SK-MEL-5 (cell line): ENCODE measurements at places on chromosomes 2 and 18. TPM values are rescaled to one million over a fixed set of nuclear protein-coding genes. Genes with fewer than 3 reads are reported as not detected.

GRCh38 chr2:42877511-42877910 lies 85.1 kb upstream of the HAAO start:
- peak; percentile 43 for DNase-seq

- no peak for DNase-seq
Observed at GRCh38 chr2:216694082-216694825, 1.1 kb downstream of the IGFBP5 start.

- DNase-seq: no peak
Observed at GRCh38 chr2:205771031-205771430, 88.7 kb downstream of the NRP2 start.

- DNase-seq: no peak
Observed at GRCh38 chr2:113185664-113186432, 12.1 kb downstream of the PSD4 start.

GRCh38 chr2:48607307-48608014 lies 10.2 kb upstream of the GTF2A1L start:
- peak; percentile 60 for DNase-seq

GRCh38 chr2:190467575-190468083 lies 59.5 kb downstream of the MFSD6 start:
- peak; percentile 21 for DNase-seq

- DNase-seq: no peak
Observed at GRCh38 chr18:49866680-49867079, 53.3 kb upstream of the ACAA2 start.

DNA sequence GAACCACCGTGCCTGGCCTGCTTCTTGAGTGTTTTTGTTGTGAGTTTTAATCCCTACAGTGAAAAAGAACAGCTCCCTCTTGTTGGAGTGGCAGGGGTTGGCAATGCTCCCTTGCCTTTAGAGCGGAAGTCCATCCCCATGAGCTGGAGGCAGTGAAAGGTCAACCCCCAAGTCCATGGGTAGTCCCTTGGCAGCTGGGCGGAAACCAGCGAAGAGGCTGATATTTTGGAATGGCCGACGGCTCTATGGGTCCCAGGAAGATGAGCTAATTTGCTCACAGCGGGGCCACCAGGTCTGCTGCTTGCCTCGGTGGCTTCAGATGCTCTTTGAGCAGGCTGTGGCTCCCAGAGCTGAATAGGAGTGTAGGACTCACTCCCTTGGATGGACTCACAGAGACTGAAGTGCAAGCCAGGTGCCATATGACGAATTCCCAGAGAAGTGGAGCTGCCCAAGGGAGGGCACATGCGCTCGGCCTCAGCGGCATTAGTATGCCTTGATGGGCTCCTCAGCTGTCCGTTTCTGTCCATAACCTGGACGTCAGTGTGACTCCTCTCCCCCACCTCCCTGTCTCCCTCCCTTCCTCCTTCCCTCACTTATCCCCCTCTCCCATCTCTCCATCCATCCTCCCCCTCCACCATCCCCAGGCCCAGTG lies 25.4 kb upstream of the RHOB start:
- DNase-seq: no peak

DNA sequence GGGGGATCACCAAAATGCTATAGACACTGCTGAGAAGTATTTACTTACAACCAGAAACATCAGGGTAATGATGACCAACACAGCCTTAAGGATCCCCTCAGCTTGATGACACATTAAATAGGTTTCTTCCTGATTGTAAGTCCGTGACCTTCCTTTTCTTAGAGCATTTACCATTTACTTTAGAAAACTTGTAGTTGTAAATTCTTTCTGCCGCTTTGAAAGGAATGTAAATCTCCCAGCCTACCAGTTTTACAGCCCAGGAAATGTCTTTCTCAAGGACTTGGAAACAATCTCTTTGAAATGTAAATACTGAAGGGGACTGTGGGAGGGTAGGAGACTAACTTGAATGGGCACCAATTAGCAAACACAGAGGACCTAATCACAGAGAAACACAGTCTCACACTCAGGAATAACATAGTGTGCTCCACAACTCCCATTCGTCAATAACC lies 278.6 kb downstream of the DSC3 start:
- no peak for DNase-seq

GRCh38 chr2:162058973-162059668 lies 14.9 kb downstream of the DPP4 start:
- DNase-seq: peak; percentile 4

DNA sequence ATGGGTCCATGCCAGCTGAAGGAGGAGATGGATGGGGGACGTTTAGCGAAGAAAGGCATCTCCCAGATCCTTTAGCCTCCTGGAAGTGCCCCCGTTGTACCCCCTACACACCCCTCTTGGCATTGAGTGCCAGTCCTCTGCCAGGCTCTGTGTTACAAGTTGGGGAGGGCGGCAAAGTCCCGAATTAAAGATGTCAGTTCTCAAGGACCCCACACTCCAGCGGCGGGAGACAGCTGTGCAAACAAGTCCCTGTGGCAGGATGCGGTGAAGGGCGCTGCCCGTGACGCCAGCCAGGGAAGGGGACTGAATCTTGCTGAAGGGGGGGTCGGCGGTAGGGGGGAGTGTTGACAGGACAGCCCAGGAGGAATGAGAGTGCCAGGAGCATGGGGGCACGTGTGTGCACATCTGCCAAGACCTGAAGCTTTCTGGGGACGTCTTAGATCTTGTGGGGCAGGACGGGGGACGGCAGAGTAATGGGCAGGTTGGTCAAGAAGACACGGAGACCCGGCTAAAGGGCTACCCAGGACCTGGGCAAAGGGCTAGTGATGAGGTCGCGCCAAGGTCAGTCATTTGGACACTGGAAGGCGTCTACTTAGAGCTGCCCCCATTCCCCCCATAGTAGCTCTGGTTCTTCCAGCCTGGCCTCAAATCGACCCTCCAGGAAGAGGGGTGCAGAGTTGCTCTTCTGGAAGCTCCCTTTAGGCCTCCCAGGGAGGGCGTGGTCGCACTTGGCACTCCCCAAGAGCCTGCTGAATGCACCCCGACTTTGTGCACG lies 2.8 kb upstream of the CTDSP1 start:
- no peak for DNase-seq

GRCh38 chr2:38692636-38693318 lies 26.9 kb downstream of the GALM start:
- no peak for DNase-seq

GRCh38 chr2:203718087-203718486 lies 11.6 kb downstream of the CD28 start:
- DNase-seq: no peak

DNA sequence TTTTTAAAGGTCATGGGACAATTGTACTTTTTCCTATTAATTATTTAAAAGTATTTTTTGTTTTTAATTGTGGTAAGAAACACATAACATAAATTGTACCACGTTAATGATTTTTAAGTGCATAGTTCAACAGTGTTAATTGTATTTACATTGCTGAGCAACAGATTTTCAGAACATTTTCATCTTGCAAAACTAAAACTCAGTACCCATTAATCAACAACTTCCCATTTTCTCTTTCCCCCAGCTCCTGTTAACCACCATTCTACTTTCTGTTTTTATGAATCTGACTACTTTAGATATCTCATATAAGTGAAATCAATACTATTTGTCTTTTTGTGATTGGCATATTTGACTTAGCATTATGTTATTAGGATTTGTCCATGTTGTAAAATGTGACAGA lies 483.9 kb upstream of the ZNF804A start:
- DNase-seq: no peak

DNA sequence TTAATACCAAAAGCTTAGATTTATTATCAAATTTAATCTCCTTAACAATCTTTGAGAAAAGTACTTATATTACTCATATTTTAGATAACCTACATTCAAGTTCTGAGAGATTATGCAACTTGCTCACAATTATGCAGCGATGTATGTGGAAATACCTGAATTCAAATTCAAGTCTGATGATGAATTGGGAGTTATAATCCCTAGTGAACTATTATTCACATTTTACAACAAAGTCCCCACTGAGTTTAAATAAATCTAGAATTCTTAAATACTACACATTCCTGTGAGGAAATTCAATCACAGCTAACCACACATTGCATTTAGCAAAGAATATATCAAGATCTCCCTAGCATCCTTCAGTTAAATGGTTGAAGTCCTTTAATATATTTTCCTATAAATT lies 278.4 kb downstream of the NOL4 start:
- DNase-seq: no peak

GRCh38 chr2:127080226-127080937 lies 26.6 kb downstream of the BIN1 start:
- no peak for DNase-seq

DNA sequence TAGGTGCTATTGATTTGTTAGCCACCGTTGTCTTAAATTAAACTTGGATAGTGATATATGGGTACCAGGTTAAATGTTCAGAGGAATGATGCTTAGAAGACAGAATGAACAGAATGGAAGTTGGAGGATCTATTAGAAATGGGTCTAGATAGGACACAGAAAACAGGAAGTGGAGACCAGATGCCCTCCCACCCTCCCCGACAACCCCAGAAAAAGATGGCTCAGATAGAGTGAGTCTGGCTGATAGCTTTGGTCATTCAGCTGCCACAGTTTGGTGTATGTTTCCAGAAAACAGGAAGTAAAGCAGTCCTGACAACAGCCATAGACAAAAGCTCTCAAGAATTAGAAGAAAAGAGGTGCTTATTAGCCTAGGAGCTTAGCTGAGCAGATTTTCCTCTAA lies 71.5 kb upstream of the DSG1 start:
- DNase-seq: no peak

DNA sequence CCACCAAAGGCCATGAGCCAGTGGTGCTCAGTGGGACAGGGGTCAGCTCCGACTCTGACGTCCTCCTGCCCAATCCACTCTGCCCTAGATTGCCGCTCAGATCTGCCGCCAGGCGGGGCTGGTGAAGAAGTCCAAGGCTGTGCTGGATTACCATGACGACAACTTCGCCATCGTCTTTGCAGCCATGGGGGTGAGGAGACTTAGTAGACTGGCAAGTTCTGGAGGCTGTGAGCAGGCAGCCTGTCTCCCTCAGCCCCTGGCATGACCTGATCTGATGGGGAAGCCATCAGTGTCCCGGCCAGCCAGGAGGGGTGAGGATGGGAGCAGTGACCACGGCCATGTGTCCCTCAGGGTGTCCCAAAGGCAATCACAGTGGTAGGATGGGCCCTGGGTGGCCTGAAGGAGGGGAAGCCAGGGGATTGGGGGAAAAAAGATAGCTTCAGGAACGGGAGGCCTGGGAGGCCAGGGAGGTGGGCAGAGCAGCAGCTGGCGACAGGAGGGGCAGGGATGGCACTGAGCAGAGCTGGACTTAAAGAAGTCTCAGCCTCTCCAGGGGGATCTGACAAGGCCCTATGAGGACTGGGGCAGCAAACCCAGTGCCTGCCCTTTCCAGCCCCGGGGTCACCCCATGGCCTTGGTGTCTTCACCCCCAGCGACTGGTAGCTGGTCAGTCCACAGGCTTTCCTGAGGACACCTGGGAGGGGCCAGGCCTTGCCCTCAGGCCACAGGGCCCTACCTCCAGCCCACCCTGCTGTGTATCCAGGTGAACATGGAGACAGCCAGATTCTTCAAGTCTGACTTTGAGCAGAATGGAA lies 17.4 kb upstream of the ANKRD53 start:
- DNase-seq: peak; percentile 40

- no peak for DNase-seq
Observed at GRCh38 chr2:205011031-205011430, 465.8 kb downstream of the PARD3B start.

DNA sequence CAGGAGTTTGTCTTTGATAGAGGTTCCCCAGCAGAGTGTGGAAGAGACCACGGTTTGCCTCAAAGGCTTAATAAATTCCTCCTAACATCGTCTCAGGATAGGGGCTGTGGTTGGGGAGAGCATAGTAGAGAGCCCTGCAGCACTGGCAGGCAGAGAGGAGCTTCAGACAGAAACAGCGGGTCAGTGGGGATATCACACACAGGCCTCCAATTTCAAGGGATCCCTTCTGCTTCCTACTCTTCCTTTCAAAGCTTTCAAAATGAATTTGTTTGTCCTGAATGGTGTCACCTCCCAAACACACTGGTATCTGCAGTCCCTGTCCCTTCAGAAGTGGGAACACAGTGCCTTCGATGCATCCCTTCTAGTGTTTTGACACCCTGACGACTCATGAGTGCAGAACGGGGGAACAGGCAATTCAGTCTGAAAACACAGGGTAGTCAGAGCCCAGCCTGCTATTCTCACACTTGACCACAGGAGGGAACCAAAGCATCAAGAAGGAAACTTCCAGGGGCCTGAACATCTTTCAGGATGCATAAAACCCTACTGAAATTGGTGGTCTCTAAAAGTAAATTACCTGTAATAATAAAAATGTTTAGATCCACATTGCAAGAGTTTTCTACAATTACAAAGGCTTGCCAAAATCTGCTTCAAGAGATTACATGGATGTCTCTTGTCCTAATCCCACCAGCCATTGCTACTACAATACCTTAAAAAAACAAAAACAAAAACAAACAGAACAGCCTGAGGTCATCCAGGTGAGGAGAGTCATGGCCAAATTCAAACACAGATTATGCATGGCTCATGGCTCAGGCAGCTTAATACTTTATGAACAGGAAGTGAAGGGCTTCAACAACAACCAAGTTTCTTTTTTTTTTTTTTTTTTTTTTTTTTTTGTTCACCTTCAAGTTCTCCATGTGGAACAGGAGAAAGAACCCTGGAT lies 49.8 kb downstream of the SLC14A2 start:
- DNase-seq: peak; percentile 69

The SIGLEC15 gene
- 0.05 TPM in 1 of 2 replicates, not detected in the other for total RNA-seq

The PPP1R1C gene
- total RNA-seq: 0.67 and 2.0 TPM in 2 replicates

The SESTD1 gene
- total RNA-seq: 14.3 and 26.0 TPM in 2 replicates

The RND3 gene
- 13.2 and 13.3 TPM in 2 replicates for total RNA-seq

The ROCK2 gene
- total RNA-seq: 21.9 and 25.0 TPM in 2 replicates

The GCG gene
- total RNA-seq: not detected in 2 replicates

The SPR gene
- total RNA-seq: 191 and 200 TPM in 2 replicates

The SFXN5 gene
- 7.1 and 7.8 TPM in 2 replicates for total RNA-seq

The B3GNT7 gene
- total RNA-seq: 20.2 and 21.5 TPM in 2 replicates

The NFE2L2 gene
- 88.7 and 91.8 TPM in 2 replicates for total RNA-seq

The LIPG gene
- total RNA-seq: not detected in 2 replicates

The MYO5B gene
- 0.48 and 0.66 TPM in 2 replicates for total RNA-seq

The SERPINB8 gene
- total RNA-seq: 7.5 and 9.2 TPM in 2 replicates

The UGT1A5 gene
- total RNA-seq: not detected in 2 replicates
